Left cardiac atrium (tissue), 4 donors: ENCODE measurements at places on chromosomes 13 and 19.

DNA sequence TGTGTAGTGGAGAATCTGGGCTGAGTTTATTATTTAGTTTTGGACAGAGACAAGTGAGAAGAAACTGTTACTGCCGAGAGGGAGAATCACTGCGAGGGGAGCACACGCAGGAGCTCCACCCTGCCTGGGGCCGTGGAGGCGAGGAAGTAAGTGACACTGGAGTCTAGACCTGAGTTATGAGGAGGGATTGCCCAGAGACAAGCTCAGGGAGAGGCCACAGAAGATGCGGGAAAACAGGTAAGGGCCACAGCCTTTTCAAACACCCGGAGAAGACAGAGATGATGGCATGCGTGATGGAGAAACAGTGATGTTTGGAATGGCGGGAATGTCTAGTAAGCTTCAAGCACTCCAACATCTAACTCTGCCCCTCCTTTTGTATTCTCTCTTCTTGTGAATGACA is 84.1 kb downstream of the TNFSF11 start:
- no peak for DNase-seq

GRCh38 chr19:12670159-12670928 is 3.7 kb downstream of the WDR83 start:
- no peak for DNase-seq

DNA sequence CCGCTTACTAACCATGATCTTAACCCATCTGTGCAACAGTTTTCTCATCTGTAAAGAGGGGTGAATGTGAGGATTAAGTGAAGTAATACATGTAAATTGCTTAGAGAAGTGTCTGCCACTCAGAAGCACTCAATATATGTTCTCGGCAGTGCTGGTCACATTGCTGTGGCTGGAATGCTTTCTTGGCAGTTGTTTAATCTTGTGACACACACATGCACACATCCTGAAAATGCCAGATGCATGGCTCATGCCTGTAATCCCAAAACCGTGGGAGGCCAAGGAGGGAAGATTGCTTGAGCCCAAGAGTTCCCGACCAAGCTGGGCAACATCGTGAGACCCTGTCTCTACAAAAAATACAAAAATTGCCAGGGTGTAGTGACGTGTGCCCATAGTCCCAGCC is 4.9 kb upstream of the DMKN start:
- DNase-seq = no peak

GRCh38 chr19:4081441-4082129 is 14.9 kb upstream of the ZBTB7A start:
- no peak for DNase-seq

DNA sequence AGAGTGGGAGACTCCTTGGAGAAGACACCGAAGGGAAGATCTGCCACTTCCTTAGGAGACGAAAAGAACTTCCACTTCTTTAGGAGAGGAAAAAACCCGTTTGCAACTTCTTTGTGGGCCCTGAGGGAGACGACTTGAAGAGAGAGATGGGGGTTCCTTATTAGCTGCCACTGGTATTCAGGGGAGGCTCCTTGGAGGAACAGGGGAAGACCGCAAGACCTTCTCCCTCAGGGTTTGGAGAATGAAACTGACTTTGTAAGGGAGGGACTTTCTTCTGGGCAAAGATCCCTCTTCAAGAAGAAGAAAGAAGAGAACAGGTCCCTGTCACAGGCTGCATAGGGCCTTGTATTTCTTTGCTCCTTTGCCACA is 416 bp downstream of the BCKDHA start:
- DNase-seq = no peak

GRCh38 chr13:101967781-101968180 is 434.1 kb downstream of the FGF14 start:
- DNase-seq = no peak

GRCh38 chr13:24716446-24716845 is 36.2 kb downstream of the ATP12A start:
- DNase-seq = no peak

DNA sequence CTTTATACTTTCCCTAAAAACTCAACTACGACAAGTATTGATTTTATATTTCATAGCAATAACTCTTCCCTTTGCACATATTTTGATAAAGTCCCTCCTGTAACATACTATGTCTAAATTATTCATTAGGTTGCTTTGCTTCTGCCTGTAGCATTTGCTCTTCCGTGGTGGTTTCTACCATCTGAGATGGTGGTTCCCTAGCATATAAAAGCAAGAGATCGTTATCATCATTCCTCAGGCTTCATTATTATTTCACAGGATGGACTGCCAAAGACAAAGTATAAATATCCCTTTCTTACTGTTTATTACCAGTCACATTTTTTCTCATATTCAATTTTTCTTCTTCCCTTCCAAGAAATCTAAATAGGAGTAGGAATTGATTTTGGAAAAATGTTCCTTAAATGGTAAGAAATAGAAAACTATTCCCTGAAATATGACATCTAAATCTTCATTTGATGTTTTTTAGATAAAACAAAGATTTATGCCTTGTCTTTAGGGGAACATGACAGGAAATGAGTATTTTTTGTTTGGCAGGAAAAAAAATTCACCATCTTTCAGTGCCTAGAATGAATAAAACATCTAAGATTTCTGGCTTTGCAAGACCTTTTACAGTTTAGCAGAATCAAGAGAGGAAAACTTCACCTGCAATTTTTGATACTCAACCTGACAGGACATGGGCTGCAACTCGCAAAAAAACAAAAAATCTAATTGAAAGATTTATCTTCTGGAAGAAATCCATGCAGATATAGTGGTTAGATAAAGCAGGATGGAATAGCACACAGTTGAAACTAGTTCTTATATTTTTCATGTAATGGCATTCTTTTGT is 340.0 kb downstream of the SPRY2 start:
- no peak for DNase-seq

GRCh38 chr19:41529484-41530183 is 46.3 kb upstream of the CEACAM21 start:
- no peak for DNase-seq

GRCh38 chr19:32017176-32017953 is 328.0 kb upstream of the ZNF507 start:
- no peak for DNase-seq

DNA sequence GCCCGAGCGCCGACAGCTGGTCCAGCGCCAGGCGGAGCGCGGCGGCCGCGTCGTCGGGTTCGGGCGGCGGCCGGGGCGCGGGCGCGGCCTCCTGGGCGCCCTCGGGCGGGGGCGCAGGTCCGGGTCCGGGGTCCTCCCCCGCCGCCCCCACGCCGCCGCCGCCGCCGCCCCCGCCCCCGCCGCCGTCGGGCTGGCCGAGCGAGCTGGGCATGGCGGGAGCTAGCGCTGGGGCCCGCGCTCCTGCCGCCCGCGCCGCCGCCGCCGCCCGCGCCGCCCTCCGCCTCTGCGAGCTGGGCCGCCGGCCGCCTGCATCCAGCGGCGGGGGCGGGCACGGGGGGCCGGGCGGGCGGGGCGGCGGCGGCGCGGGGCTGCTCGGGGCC is 287 bp downstream of the MEX3D start:
- DNase-seq = no peak

GRCh38 chr19:48186541-48186991 is 16.1 kb downstream of the ZSWIM9 start:
- no peak for DNase-seq

DNA sequence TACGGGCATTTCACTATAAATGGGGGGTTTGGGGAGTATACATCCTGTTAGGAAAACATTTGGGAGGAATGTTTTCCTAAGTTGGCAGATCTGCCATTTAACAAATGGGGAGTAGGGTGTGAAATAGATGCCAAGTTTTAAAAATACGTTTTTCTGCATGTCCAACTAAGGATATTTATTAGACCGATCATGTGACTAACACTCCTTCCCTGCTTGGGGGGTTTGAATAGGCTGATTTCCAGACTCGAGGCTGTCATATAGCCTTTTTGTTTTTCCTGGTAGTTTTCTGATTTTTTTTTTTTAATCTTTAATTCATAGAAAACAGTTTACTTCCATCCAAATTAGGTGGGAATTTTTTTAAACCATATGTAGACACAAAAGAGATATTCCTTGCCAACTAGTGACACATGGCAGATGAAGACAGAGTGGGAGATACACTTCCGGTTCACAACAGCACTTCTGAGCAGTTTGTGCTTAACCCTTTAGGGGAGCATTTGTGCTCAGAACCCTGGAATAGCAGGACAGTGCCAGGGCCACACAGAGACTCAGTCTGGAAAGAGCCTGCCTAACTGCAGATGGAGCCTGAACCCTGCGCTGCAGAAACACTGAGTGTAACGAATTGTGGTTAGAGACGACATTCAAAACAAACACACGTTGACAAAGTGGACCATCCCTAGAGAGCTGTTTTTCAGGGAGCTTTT is 5.6 kb upstream of the GATAD2A start:
- no peak for DNase-seq

DNA sequence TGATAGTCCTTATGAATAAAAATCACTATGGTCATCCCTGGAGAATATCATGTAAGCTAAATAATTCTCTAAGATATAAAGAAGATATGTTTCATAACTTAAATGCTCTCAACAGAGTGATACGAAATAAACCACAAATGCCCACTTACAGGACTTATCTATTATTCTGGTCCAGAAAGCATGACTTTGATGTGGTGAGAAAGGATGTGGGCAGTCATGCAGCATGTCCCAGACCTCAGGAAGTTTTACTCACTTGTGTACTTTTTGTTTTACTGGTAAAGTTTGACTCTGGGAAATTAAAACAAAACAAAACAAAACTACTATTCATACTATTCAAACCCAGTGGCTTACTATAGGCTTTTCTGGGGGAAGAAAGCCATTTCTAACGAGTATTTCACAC is 483.2 kb upstream of the SLITRK6 start:
- DNase-seq = no peak

DNA sequence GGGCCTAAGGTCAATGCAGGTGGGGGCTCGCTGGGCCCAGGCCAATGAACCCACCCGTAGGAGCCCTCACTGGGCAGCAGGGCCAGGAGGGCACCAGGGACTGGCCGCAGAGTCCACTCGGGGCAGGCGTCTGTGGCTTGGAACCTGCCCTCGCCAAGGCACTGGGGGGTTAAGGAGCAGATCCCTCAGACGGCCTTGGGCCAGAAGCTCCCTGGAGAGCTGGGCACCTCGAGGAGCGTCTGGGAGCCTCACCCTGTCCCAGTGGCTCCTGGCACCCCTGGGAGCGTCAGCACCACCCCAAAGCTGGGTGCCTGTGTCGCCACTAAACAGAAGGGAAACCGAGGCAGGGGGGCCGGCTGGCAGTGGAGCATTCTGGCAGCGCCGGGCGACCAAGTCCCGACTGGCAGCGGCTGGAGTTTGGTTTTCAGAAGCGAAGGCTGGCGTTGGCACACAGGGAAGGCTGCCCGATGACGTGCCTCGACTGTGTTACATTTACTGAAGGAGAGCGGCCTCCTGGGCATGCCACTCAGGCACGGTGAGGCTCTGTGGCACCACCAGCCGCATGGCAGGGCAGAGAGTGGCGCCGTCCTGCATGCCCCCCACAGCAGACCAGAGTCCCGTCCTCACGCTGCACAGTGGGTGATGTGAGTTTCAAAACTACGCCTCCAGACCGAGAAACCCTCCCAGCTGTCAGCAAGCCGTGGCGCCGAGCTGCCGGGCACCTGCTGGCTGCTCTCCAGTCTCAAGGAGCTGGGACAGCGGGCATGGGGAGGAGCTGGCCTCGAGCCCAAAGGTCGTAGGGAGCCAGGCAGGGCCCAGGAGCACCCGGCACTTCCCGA is 9.2 kb upstream of the MEX3D start:
- no peak for DNase-seq

GRCh38 chr19:55525289-55526101 is 11.4 kb downstream of the SBK2 start:
- DNase-seq = peak; percentile 63

DNA sequence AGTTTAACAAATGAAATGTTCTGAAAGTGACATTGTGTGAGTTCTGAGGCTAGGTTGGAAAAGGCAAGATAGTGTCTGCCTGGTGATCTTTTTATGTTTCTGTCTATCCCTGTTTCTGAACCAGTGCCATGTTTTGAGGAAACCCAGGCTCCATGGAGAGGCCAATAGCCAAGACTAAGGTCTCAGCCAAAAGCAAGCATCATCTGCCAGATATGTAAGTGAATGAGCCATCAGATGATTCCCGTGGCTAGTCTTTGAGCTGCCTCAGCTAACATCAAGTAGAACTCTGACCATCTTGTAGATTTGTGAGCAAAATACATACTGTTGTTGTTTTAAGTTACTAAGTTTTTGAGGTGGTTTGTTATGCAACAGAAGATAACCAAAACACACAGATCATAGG is 19.6 kb upstream of the CCNA1 start:
- no peak for DNase-seq

DNA sequence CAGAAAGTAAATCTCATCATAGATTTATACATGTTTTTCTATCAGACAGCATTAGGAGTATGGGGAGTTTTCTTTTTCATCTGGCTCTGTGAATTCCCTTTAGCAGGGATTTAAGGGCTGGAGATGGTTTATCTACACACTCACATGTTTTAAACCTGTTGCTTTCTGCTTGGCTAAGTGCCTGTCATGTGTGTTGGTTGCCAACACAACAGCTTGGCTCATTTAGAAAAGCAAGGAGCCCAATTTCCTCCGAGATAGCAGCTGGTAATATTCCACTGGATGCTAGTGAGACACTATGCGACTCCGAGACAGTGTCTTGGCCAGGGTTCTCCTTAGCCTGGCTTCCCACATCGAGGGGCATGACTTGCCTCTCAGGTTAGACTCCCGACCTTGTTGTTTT is 83.3 kb downstream of the KLF5 start:
- DNase-seq = no peak

GRCh38 chr19:18346091-18346490 is 5.7 kb downstream of the PGPEP1 start:
- no peak for DNase-seq

- DNase-seq = no peak
Measured at GRCh38 chr13:45490068-45490467, 25.3 kb downstream of the COG3 start.

DNA sequence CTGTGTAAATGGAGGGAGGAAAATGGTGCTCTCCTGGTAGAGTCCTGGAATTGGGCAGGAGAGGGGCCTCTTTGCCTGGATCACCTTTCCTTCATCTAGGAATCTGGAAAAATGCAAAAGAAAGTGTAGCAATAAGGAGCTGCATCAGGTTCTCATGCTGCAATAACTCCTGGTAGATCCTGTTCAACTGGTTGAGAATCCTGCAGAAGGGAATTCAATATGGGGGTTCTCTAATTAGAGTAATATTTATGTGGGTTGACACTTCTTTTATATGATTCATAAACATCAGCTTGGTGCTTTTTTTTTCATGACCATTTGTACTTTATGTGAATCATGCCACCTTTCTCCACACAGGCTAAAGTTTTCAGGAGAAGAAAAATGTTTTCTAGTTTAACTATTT is 9.5 kb upstream of the NUDT15 start:
- DNase-seq = no peak

DNA sequence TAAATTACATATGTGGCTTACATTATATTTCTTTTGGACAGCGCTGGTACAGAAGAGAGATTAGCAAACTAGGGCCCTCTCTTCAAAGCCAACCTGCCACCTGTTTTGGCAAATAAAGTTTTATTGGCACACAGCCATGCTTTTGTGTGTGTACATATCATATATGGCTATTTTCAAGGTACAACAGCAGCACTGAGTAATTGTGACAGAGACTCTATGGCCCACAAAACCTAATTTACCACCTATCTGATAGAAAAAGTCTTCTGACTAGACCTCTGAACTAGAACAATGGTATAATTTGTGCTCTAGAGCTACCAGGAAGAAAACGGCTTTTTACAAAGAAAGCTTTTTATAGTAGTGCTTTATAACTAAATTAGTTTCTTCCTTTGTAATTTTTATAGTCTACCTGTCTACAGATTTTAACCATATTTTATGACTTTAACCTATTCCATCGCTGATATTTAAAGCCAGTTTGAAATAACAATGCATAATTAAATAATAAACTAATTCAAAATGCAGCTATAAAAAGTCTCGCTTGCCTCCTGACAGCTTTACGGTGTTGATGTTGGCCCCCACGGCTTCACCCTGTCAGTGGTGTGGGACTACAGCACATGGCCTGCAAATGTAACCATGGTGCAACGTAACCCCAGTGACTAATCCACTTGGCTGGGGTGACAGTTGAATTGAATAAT is 17.7 kb upstream of the DPY19L3 start:
- DNase-seq = no peak
